ENCODE measurements at places on chromosomes 13 and 19. TPM values are rescaled to one million over a fixed set of nuclear protein-coding genes. Genes with fewer than 3 reads are reported as not detected.

Gene IGFL3
- 1.9 TPM for total RNA-seq

Gene ZIC2
- not detected for total RNA-seq

Gene ZNF235
- total RNA-seq = 4.0 TPM

Gene ZNF491
- total RNA-seq = 1.0 TPM

Gene ZNF575
- total RNA-seq = 21.8 TPM

Gene CEACAM1
- 0.39 TPM for total RNA-seq

Gene ZNF850
- 3.0 TPM for total RNA-seq

Gene ADGRE3
- not detected for total RNA-seq

Gene PSPC1
- total RNA-seq = 40.7 TPM

Gene SLAIN1
- 0.91 TPM for total RNA-seq

Gene TMEM145
- total RNA-seq = not detected

Gene CRX
- total RNA-seq = not detected

Gene SCEL
- total RNA-seq = 1.7 TPM

Gene TGFBR3L
- total RNA-seq = 6.3 TPM

Gene KASH5
- not detected for total RNA-seq

Gene LENG9
- 6.3 TPM for total RNA-seq

Gene TTC9B
- not detected for total RNA-seq

Gene PLIN5
- not detected for total RNA-seq

Gene NEK3
- 6.1 TPM for total RNA-seq

Gene IGFL2
- not detected for total RNA-seq

Gene LHB
- 1.2 TPM for total RNA-seq

Gene CD33
- not detected for total RNA-seq
